ENCODE measurements at places on chromosomes 4 and X. TPM values are rescaled to one million over a fixed set of nuclear protein-coding genes. Genes with fewer than 3 reads are reported as not detected.

Gene ADH1A
- not detected for total RNA-seq

Gene TRIM2
- 41.4 TPM for total RNA-seq

Gene PRRG3
- not detected for total RNA-seq

Gene AWAT1
- total RNA-seq = not detected

Gene XG
- total RNA-seq = not detected

Gene GIMD1
- not detected for total RNA-seq

Gene DUSP9
- total RNA-seq = 14.2 TPM

Gene PAPSS1
- total RNA-seq = 59.0 TPM

Gene DUX4
- total RNA-seq = not detected

Gene GAGE2A
- total RNA-seq = 0.52 TPM

Gene CORIN
- 3.5 TPM for total RNA-seq

Gene PTPN13
- 14.6 TPM for total RNA-seq

Gene FAM236B
- total RNA-seq = not detected

DNA sequence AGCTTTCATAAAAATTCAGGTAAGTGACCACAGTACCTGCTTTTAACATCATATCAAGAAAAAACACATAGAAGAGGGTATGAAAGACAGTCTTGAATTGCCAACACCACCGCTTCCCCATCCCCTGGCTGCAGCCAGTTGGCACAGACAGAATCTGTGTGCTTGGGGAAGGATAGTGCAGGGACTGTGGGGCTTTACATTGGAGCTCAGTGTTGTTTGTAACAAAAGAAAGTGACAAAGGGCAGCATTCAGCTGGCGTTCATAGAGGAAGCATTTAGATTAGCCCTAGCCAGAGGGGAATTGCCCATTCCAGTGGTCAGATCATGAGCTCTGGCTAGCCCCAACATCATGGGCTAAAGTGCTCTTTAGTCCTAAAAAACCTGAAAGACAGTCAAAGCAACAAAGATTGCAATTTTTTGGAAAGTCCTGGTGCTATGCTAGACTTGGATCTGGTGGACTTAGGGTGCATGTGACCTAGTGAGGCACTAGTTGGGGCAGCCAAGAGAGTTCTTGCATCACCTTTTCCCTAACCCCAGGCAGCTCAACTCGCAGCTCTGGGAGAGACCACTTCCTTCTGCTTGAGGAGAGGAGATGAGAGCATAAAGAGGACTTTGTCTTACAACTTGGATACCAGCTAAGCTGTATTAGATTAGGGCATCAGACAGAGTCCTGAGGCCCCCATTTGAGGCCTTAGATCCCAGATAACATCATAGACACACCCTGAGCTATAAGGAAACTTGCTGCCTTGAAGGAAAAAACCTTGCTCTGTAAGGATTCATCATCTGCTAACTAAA lies 1602.4 kb upstream of the ADGRL3 start:
- no peak overlapping the region for H3K4me3 ChIP-seq
- H3K27me3 ChIP-seq = no peaks in the 10 kb centered on the region
- H3K4me1 ChIP-seq = no peaks in the 10 kb centered on the region
- H3K36me3 ChIP-seq = no peaks in the 10 kb centered on the region
- no peak overlapping the region for H3K27ac ChIP-seq

DNA sequence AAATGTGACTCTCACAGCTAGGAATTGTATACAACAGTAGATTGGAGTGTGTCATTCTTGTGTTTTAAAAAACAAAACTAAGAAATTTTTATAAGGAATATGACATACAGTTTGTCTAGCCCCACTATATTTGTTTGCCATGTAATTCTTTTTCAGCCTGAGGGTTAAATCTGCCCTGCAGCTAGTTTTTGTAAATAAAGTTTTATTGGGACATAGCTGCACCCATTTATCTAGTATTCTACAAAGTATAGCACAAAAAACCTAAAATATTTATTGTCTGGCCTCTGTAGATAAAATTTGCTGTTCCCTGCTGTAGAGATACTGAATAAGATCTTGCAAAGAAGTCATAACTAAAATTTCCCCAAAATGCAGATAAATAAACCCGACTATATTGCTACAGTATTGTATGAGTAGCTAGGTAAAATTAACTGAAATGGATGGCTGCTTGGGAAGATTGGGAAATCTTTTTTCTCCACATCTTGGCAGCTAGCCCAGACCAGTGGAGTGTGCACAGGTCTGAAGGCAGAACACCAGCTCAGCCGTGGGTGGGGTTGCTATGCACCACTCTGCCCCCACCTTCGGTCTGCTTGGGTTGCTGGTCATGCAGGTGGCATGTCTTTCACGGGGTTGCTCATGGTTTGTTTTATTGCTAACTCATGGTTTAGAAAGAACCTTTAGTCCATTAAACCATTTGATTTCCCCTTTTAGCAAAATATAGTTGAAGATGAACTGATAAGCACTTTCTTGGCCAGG lies 127.9 kb downstream of the KLHL8 start:
- peaks cover 20% of the 10 kb centered on the region for H3K4me1 ChIP-seq
- no peaks in the 10 kb centered on the region for H3K36me3 ChIP-seq
- H3K4me3 ChIP-seq = no peak overlapping the region
- H3K27ac ChIP-seq = peak overlapping the region; percentile 23
- peak; percentile 52 for DNase-seq
- no peaks in the 10 kb centered on the region for H3K27me3 ChIP-seq

- H3K27me3 ChIP-seq = no peaks in the 10 kb centered on the region
- no peaks in the 10 kb centered on the region for H3K36me3 ChIP-seq
- H3K4me3 ChIP-seq = no peak overlapping the region
Observed at GRCh38 chrX:41033299-41033698, 51.9 kb upstream of the USP9X start.

DNA sequence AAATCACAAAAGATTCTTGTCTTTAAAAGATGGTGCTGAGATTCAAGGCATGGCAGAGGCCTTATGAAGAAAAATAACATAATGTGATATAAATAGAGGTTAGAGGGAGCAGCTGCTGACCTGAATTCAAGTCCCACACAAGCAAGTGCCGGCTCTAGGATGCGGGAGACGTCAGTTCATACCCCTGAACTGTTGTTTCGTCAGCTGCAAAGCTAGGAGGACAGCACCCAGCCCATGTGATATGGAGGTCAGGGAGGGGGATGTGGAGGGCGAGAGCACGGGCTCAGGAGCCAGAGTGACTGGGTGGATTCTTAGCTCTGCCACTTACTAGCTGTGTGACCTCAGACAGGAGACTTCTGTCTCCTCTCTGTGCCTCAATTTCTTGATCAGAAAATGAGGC lies 77.9 kb downstream of the JAKMIP1 start:
- H3K27me3 ChIP-seq = no peaks in the 10 kb centered on the region
- no peaks in the 10 kb centered on the region for H3K4me1 ChIP-seq
- no peaks in the 10 kb centered on the region for H3K36me3 ChIP-seq

DNA sequence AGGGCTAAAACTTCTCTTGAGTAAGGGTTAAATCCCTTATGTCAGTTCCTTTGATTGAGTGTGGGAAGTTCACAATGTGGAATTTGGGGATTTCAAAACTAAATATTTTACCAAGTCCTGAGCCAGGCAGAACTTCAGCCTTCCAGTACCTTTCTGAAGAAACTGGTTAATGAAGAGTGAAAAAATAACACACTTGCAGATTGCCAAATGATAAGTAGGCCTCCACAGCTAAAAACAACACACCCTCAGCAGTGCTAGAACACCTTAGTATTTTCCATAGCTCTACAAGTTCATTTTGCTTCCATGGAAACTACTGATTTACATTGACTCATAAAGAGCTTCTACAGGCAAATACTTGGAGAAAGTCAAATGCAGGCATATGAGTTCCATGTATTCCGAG lies 326.8 kb downstream of the ZNF674 start:
- no peak overlapping the region for H3K4me3 ChIP-seq
- H3K27ac ChIP-seq = no peak overlapping the region
- no peak for DNase-seq
- H3K4me1 ChIP-seq = 0 out of 2 replicates have a peak, but pooled peaks cover 3% of the 10 kb centered on the region
- no peaks in the 10 kb centered on the region for H3K36me3 ChIP-seq

DNA sequence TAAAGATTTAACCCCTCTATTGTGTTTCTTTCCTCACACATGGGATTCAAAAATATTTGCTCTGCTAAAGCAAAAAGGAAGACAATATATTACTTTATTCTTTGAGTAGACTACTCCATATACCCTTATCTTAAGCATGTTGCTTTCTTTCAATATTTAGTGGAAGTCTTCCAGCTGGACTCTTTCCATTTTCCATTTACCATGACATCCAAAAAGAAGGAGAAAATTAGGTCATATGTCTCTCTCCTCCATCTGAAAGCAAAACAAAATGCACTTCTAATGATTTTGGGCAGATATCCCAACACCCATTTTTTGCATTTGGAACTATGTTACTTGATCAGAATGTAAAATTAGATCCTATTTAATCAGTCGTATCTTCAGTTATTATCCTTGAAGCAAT lies 1336.5 kb downstream of the PCDH19 start:
- H3K4me1 ChIP-seq = no peaks in the 10 kb centered on the region
- no peak overlapping the region for H3K27ac ChIP-seq
- no peaks in the 10 kb centered on the region for H3K27me3 ChIP-seq
- no peaks in the 10 kb centered on the region for H3K36me3 ChIP-seq
- DNase-seq = no peak
- no peak overlapping the region for H3K4me3 ChIP-seq

DNA sequence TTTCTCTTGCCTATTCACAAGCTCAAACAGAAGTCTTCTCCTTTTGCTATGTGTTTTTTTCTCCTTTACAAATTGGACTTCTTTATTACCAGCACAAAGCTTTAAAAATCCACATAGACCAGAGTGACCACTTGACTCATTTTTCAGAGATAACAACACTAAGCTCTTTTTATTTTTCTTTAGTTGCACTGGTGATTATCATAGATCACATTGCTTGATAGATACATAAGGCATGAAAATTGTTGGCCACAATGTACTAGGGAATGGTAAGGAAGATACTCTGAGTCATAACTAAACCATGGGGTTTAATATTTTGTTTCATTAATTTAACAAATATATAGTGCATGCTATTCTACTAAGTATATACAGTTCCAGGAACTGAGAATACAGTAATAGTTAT lies 159.0 kb downstream of the GASK1B start:
- peaks cover 8% of the 10 kb centered on the region for H3K4me1 ChIP-seq
- H3K27ac ChIP-seq = no peak overlapping the region
- no peak overlapping the region for H3K4me3 ChIP-seq
- DNase-seq = no peak
- no peaks in the 10 kb centered on the region for H3K27me3 ChIP-seq
- no peaks in the 10 kb centered on the region for H3K36me3 ChIP-seq

DNA sequence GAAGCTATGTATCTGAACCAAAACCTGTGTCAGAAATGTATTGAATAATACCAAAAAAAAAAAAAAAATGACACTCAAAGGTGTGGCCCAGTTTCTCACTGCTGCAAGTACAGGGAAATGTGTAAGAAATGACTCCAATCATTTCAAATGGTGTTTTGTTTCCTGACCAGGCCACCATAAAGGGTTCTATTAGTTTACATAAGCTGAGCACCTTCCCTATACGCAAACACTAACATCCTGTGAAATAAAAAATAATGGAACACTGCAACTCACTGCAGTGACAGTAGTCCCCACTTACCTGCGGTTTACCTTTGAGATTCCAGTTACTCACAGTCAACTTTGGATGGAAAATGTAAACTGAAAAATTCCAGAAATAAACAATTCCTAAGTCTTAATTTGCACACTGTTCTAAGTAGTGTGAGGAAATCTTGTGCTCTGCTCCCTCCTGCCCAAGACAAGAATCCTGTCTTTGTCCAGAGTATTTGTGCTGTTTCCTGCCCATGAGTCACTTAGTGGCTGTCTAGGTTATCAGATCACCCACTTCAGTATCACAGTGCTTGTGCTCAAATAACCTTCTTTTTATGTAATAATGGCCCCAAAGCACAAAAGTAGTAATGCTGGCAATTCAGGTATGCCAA lies 265.3 kb downstream of the RCHY1 start:
- H3K27ac ChIP-seq = no peak overlapping the region
- no peaks in the 10 kb centered on the region for H3K36me3 ChIP-seq
- no peaks in the 10 kb centered on the region for H3K27me3 ChIP-seq
- peaks cover 5% of the 10 kb centered on the region for H3K4me1 ChIP-seq

DNA sequence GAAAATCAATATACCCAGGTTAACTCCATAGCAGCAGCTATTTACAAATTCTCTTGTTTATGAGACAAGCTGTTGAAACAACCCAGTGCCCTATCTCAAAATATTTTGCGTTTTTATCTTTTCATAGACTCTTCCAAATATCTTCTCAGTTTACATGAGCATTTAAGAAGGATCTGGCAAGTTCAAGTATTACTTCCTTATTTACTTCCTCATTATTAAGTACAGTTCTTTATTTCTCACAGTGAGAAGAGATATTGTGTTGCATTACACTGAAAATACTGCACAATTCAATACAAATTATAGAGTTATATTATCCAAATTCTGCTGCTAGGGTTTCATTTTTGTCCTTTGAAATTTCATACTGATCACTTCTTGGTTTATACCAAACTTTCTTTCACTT lies 43.6 kb upstream of the UCP1 start:
- DNase-seq = no peak
- H3K4me1 ChIP-seq = no peaks in the 10 kb centered on the region
- no peak overlapping the region for H3K4me3 ChIP-seq
- H3K36me3 ChIP-seq = no peaks in the 10 kb centered on the region
- no peaks in the 10 kb centered on the region for H3K27me3 ChIP-seq

GRCh38 chr4:38868059-38868960 lies 704 bp downstream of the FAM114A1 start:
- H3K4me3 ChIP-seq = peak overlapping the region; percentile 78
- H3K27me3 ChIP-seq = no peaks in the 10 kb centered on the region
- DNase-seq = no peak
- peak overlapping the region; percentile 59 for H3K27ac ChIP-seq

- peak; percentile 42 for DNase-seq
- H3K4me3 ChIP-seq = no peak overlapping the region
- no peaks in the 10 kb centered on the region for H3K36me3 ChIP-seq
- no peak overlapping the region for H3K27ac ChIP-seq
- peaks cover 6% of the 10 kb centered on the region for H3K4me1 ChIP-seq
- no peaks in the 10 kb centered on the region for H3K27me3 ChIP-seq
Observed at GRCh38 chr4:145557720-145558119, 61.5 kb upstream of the MMAA start.

- no peaks in the 10 kb centered on the region for H3K4me1 ChIP-seq
- H3K27ac ChIP-seq = no peak overlapping the region
- H3K4me3 ChIP-seq = no peak overlapping the region
- H3K27me3 ChIP-seq = no peaks in the 10 kb centered on the region
- no peak for DNase-seq
Observed at GRCh38 chr4:65416891-65417290, 253.4 kb downstream of the EPHA5 start.

- no peak overlapping the region for H3K27ac ChIP-seq
- H3K27me3 ChIP-seq = no peaks in the 10 kb centered on the region
- no peak for DNase-seq
- H3K4me3 ChIP-seq = no peak overlapping the region
- H3K36me3 ChIP-seq = no peaks in the 10 kb centered on the region
Observed at GRCh38 chrX:2888309-2888708, 40.8 kb downstream of the ARSD start.

- H3K4me1 ChIP-seq = no peaks in the 10 kb centered on the region
- no peaks in the 10 kb centered on the region for H3K27me3 ChIP-seq
- no peaks in the 10 kb centered on the region for H3K36me3 ChIP-seq
- no peak for DNase-seq
Observed at GRCh38 chr4:57303012-57303751, 193.0 kb upstream of the IGFBP7 start.
